ENCODE measurements at places on chromosomes 4 and X. TPM values are rescaled to one million over a fixed set of nuclear protein-coding genes. Genes with fewer than 3 reads are reported as not detected.

DNA sequence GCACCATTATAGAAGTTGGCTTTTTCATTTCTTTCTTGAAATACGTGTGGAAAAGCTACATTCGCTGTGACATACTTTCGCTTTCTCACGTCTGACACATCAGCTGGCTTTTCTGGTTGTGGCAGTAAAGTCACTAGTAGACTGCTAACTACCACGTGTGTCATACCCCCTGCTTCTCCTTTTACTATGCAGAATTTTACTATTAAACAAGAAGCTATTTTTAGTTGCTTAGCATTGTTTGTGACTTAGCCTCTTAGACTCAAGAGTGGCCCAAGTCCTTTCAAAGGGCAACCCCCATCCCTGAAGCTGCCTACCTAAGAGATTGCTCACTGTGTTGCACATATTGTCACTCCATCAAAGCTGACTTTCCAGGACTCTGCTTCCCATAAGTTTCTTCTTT lies 2.1 kb upstream of the IL2 start:
- no peak overlapping the region for H3K4me3 ChIP-seq
- H3K4me1 ChIP-seq: no peaks in the 10 kb centered on the region
- no peak for DNase-seq
- H3K27ac ChIP-seq: no peak overlapping the region

GRCh38 chr4:128916832-128917231 lies 107.3 kb downstream of the JADE1 start:
- no peaks in the 10 kb centered on the region for H3K4me1 ChIP-seq
- no peak overlapping the region for H3K27ac ChIP-seq
- no peaks in the 10 kb centered on the region for H3K36me3 ChIP-seq
- no peak overlapping the region for H3K4me3 ChIP-seq
- H3K27me3 ChIP-seq: no peaks in the 10 kb centered on the region
- no peak for DNase-seq

DNA sequence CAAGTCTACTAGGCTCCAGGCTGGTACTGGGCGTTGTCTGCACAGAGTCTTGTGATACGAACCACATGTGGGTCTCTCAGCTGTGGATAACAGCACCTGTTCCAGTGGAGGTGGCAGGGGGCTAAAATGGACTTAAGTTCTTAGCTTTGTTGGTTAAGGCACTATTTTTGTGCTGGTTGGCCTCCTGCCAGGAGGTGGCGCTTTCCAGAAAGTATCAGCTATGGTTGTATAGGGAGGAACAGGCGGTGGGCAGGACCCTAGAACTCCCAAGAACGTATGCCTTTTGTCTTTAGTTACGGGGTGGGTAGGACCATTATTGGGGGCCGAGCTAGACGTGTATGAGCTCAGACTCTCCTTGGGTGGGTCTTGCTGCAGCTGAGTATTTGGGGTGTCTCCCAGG lies 1138.4 kb downstream of the PCDH19 start:
- no peak for DNase-seq
- no peak overlapping the region for H3K4me3 ChIP-seq
- no peaks in the 10 kb centered on the region for H3K4me1 ChIP-seq
- H3K27me3 ChIP-seq: no peaks in the 10 kb centered on the region
- no peak overlapping the region for H3K27ac ChIP-seq

DNA sequence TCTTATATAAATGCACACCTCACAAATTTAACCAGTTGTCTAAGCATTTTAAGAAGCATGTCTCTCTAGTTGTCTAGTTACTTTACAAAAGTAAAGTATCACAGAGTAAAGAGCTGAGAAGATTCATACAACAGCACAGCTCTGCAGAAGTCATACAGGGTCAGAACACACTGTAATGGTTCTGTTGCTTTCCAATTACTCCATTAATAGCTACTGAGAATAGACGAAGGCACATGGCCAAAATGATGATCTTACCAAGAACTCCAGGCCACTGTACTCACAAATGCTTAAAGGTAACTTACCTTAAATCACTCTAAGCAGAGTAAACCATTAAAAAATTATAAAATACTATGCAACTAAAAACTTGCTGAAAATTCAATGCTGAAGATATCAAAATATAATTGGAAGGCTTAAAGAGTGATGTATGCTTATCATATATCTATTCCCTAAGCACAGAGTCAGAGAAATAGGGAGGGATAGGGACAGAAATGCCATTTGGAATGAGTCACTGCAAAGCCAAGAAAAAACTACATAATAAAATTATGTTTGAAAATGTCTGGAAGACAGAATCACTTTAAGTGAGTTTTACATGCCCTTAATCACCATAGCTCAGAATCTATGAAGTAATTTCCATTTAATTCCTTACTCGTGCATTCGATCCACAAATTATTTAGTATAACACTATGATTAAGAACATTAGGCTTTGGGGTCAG lies 71.0 kb downstream of the DDX60L start:
- DNase-seq: no peak
- no peaks in the 10 kb centered on the region for H3K36me3 ChIP-seq
- H3K4me1 ChIP-seq: no peaks in the 10 kb centered on the region

- no peak overlapping the region for H3K4me3 ChIP-seq
- H3K36me3 ChIP-seq: no peaks in the 10 kb centered on the region
- H3K27ac ChIP-seq: no peak overlapping the region
- no peaks in the 10 kb centered on the region for H3K27me3 ChIP-seq
- DNase-seq: no peak
Observed at GRCh38 chrX:50403903-50404302, 66.7 kb downstream of the DGKK start.

- no peak overlapping the region for H3K27ac ChIP-seq
- DNase-seq: peak; percentile 7
- H3K4me3 ChIP-seq: no peak overlapping the region
- H3K36me3 ChIP-seq: no peaks in the 10 kb centered on the region
- H3K4me1 ChIP-seq: no peaks in the 10 kb centered on the region
Observed at GRCh38 chr4:67343199-67343598, 202.1 kb downstream of the CENPC start.

GRCh38 chr4:169115897-169116254 lies 105.8 kb upstream of the CBR4 start:
- no peak overlapping the region for H3K27ac ChIP-seq
- no peaks in the 10 kb centered on the region for H3K4me1 ChIP-seq
- no peak overlapping the region for H3K4me3 ChIP-seq
- peaks cover 13% of the 10 kb centered on the region for H3K36me3 ChIP-seq

GRCh38 chrX:15233416-15234015 lies 36.4 kb downstream of the ASB9 start:
- H3K27ac ChIP-seq: no peak overlapping the region
- no peaks in the 10 kb centered on the region for H3K36me3 ChIP-seq
- H3K27me3 ChIP-seq: peaks cover 7% of the 10 kb centered on the region

DNA sequence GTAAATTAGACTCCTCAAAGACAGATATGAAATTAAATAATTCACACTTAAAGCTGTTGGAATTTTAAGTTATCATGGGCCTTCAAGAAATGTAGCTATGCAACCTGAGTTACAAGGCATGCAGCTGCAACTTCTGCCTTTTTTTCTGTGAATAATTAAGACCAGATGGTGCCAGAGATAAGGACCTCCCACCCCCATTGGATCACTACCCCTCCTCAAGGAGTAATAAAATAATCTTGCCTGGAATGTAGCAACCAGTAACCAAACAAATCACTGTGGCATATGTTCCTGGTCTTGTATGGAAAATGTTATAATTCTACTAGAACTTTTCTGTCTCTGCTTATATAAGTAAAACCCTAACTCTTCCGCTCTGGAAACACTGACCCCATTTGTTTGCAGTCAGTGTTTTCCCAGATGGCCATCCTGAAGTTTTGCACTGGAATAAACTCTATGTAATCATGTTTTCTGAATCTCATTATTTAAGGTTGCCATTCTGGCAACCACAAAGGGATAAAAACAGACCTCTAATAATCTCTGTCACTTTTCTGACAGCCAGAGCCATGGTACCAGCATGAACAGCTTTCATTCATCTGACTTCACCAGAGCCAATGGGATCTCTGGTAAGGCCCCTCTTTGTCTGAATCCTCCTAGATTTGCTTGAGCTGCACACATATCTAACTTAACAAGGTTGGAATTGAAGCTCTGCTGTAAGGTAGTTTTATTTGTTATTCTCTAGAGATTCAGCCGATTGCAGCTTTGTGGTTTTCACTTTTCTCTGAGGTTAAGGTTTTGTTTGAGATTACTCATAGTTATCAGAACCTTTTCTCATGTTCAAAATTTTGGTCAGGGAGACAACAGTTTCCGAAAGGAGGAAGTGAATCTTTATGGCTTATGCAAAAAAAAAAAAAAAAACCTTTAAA lies 274.6 kb downstream of the NAF1 start:
- H3K36me3 ChIP-seq: no peaks in the 10 kb centered on the region
- H3K4me3 ChIP-seq: no peak overlapping the region
- H3K27ac ChIP-seq: no peak overlapping the region
- H3K27me3 ChIP-seq: no peaks in the 10 kb centered on the region
- no peak for DNase-seq

- H3K36me3 ChIP-seq: no peaks in the 10 kb centered on the region
- no peaks in the 10 kb centered on the region for H3K4me1 ChIP-seq
- no peak overlapping the region for H3K27ac ChIP-seq
- no peak overlapping the region for H3K4me3 ChIP-seq
Observed at GRCh38 chr4:16969696-16970135, 71.3 kb upstream of the LDB2 start.

- no peaks in the 10 kb centered on the region for H3K27me3 ChIP-seq
- no peaks in the 10 kb centered on the region for H3K36me3 ChIP-seq
- H3K4me3 ChIP-seq: no peak overlapping the region
Observed at GRCh38 chr4:9859810-9860209, 78.4 kb downstream of the DRD5 start.

DNA sequence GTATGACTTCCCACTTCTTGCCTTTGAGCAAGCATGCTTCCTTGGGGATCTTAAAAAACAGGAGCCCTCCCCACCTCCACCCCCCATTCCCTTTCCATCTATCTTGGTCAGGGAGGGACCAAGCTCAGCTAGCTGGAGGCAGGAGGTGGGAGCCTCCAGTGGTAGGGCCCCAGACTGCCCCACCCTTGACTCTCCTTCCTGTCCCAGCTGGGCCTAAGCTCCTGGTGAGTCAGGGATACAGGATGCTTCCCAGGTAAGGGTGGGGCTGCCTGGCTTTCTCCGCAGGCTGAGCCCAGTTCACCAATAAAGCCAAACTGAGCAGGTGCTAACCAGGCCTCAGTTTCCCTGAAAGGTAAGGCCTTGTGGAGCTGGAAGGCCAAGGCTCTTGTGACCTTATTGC lies 15.2 kb downstream of the EFNB1 start:
- no peak overlapping the region for H3K4me3 ChIP-seq
- H3K36me3 ChIP-seq: peaks cover 41% of the 10 kb centered on the region
- DNase-seq: no peak
- H3K27ac ChIP-seq: no peak overlapping the region
- H3K27me3 ChIP-seq: peaks cover under 1% of the 10 kb centered on the region
- H3K4me1 ChIP-seq: peaks cover 30% of the 10 kb centered on the region

DNA sequence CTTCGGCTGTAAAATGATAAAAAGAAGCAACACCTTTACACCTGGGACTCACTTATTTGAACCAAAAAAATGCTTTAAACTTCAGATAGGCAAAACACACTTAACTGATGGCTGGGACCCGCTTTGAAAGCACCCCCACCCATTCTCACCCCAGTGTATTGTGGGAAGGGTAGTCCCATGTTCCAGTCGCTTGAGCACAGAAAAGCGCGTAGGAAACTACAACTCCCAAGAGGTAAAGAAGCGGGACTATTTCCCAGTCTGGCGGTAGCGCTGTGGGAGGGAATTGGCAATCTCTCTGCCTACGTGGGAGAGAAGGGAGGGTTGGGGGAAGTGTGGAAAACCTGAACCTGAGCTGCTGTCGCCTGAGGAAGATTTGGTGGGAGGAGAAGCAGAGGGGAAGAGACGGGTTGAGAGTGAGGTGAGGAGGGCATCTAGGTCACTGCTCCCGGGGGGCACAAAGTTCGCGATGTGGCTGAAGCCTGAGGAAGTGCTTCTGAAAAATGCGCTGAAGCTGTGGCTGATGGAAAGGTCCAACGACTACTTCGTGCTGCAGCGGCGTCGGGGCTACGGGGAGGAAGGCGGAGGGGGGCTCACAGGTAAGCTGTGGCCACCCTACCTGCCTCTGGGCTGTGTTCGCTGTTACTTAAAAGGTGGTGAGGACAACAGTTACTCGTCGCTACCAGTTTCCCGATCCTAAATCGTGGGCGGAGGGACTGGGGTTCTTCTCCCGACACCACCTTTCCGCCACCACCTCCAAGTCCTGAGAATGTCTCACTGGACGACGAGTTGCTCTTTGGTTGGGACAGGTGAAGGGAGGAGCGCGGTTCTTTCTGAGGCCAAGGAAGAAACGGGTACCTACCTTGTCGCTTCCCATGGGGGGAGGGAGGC lies at the start of gene TBC1D8B:
TSS of gene TBC1D8B (plus strand) at position 286 of the 888 bp plus-strand sequence. CDS start at position 467, 181 bp downstream.
- peaks cover 35% of the 10 kb centered on the region for H3K27me3 ChIP-seq
- no peaks in the 10 kb centered on the region for H3K36me3 ChIP-seq
- peak within 1 kb of the TSS; percentile 61 for H3K4me3 ChIP-seq
- no peak within 1 kb of the TSS for H3K27ac ChIP-seq
- H3K4me1 ChIP-seq: peaks cover 8% of the 10 kb centered on the region

- no peaks in the 10 kb centered on the region for H3K4me1 ChIP-seq
- H3K36me3 ChIP-seq: no peaks in the 10 kb centered on the region
- H3K4me3 ChIP-seq: no peak overlapping the region
- no peaks in the 10 kb centered on the region for H3K27me3 ChIP-seq
- no peak overlapping the region for H3K27ac ChIP-seq
- DNase-seq: no peak
Observed at GRCh38 chrX:50920132-50920531, 9.6 kb downstream of the BMP15 start.

GRCh38 chr4:17517664-17518063 lies 2.7 kb downstream of the CLRN2 start:
- no peak overlapping the region for H3K27ac ChIP-seq
- H3K27me3 ChIP-seq: peaks cover 2% of the 10 kb centered on the region
- no peaks in the 10 kb centered on the region for H3K36me3 ChIP-seq
- no peak overlapping the region for H3K4me3 ChIP-seq
- DNase-seq: no peak
- no peaks in the 10 kb centered on the region for H3K4me1 ChIP-seq

GRCh38 chrX:6729626-6730025 lies 194.7 kb upstream of the VCX3A start:
- no peak for DNase-seq
- H3K27me3 ChIP-seq: no peaks in the 10 kb centered on the region
- no peaks in the 10 kb centered on the region for H3K4me1 ChIP-seq
- H3K36me3 ChIP-seq: no peaks in the 10 kb centered on the region
- H3K4me3 ChIP-seq: no peak overlapping the region

GRCh38 chr4:88107406-88108107 lies 50.9 kb downstream of the ABCG2 start:
- H3K4me3 ChIP-seq: no peak overlapping the region
- H3K4me1 ChIP-seq: no peaks in the 10 kb centered on the region
- no peak for DNase-seq
- H3K36me3 ChIP-seq: no peaks in the 10 kb centered on the region
- no peaks in the 10 kb centered on the region for H3K27me3 ChIP-seq
- peak overlapping the region; percentile 7 for H3K27ac ChIP-seq

Gene SRPX2
- 5.4 TPM for total RNA-seq

Gene COX7B2
- not detected for total RNA-seq

Gene CPZ
- total RNA-seq: 82.0 TPM

Gene FGF2
- total RNA-seq: 16.6 TPM

Gene BTK
- 7.3 TPM for total RNA-seq

Gene SH3RF1
- 14.7 TPM for total RNA-seq

Gene FAM149A
- 23.9 TPM for total RNA-seq

Gene GPR173
- total RNA-seq: 12.5 TPM

Gene MTNR1A
- 2.1 TPM for total RNA-seq

Gene KLHL15
- 28.0 TPM for total RNA-seq

Gene IRS4
- total RNA-seq: 6.1 TPM

Data from spinal cord (tissue), 10 donors.